Iris pigment epithelial cell (primary cell): ENCODE measurements at places on chromosomes 1 and 21.

GRCh38 chr1:36553591-36554322, 71.0 kb upstream of the CSF3R start:
- DNase-seq: peak; percentile 45

DNA sequence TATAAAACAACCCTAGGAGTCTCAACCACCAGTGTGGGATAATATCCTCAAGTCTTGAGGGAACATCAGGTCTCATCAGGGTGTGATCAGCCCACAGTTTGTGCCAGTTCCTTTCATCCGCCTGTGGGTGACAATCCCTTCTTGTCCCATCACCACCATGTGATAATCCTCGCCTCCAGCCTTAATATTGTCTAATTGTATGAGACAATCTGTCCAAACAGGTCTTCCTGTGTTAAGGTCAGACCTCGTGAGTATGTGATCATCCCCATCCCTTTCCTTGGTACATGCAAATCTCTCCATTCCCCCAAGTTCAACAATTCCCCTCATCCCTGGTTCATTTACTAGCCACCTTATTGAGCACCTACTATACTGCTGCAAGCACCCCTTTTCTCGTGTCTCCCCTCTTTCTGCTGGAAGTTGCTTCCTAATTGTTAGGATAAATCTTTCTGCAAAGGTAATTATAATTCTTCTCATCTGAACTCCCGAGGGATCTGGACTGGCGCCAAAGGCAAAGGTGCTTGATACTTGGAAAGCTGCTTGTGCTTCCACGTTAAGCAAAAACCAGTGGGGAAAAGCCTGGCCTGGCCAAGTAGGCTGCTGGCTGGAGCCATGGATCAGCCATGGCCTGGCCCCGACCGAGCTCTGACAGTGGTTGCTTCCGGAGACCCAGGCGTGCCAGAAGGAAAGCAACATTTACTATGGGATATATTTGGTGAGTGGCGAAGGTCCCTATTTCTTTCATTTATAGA, 92.5 kb downstream of the RNF220 start:
- no peak for DNase-seq

DNA sequence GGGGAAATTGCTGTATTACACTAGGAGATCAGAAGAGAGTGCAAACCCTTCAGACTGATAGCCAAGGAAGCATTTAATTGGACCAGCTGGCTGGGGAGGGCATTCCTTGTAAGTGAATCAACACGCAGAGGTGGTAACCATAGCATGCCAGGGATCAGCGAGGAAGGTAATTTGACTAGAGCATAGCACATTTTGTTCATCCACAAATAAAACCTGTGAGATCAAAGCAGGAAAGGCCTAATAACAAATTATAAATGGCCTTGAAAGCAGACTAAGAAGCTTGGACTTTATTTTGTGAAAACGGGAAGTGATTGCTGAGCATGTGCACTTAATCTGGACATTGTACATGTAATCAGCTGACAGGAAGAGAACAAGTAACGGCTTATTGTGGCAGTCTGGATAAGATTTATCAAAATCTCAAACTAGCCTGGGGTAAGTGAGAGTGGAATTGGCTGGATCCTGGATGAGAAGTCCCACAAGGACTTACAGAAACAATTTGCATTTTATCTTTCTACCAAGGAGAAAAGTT, 11.7 kb upstream of the CD55 start:
- peak; percentile 97 for DNase-seq

DNA sequence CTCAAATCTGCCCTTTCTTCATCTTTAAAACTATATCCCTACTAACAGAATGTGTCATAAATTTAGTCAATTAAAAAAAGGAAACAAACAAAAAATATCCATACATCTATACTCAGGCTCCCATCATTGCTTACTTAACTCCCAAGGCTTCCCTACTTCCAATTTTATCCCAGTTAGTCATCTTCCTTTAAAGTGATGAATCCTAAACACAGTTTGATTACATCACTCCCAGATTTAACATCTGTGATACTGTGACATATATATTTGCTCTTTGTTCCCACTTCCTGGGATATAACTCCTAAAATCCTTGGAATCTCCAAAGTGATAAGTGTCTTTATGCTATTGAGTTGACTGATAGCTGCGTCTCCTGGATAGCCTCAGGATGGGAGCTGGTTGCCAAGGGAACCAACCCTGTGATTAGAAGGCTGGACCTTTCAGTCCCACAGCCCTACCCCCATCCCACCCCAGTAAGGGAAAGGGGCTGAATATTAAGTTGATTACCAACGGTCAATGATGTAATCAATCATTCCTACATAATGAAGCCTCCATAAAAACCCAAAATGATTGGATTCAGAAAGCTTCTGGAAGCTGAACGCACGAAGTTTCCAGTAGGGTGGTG, 21.6 kb downstream of the GLMN start:
- DNase-seq: peak; percentile 34

GRCh38 chr1:112544011-112544688, 35.4 kb downstream of the WNT2B start:
- DNase-seq: peak; percentile 97

DNA sequence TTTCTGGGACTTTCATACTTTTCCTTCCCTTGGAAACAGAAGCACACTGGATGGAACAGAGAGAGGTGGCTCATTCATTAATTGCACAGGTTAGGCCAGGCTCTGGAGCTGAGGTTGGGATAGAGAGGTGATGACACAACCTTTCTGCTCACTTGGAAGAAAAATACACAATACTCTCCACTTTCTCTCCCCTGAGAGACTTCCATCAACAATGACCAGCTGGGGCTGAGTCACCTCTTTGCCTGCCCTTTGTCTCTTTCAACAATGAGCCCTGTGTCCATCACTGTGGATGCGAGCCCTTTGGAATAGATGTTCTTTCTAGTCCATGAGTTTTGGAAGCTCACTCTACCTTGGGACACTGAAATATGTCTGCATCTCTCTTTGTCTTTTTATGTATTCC, 43.1 kb downstream of the ATP2B4 start:
- DNase-seq: peak; percentile 64

DNA sequence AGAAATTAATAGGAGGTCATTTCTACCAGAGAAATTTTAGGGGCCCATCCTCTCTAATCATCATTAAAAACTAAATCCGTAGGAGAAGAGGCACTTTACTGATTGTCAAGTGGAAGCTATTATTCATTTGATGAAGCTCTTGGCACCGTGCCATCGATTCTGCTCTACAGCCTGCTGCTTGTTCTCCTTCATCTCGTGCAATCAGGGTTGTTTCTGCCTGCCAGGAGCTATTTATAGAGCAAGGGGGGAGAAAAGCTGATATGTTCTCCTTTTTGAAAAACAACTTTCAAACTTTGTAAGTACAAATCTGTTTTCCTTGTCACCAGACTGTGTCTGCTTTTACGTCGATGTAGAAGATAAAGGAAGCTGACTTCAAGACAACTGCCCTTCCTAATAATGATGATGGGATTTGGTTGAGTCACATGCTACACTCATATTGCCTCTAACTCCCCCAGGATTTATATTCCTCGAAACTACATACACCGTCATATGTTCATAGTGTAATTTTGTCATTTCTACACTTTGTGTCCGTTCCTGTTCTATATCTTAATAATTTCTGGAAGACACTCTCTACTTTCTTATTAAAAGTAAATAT, 169.6 kb upstream of the LHX8 start:
- no peak for DNase-seq

- DNase-seq: peak; percentile 91
Observed at GRCh38 chr1:170162459-170163246, 16.9 kb downstream of the NTMT2 start.

GRCh38 chr1:165114022-165114888, 242.3 kb downstream of the LMX1A start:
- peak; percentile 37 for DNase-seq

GRCh38 chr21:17925000-17925610, 105.9 kb upstream of the C21orf91 start:
- peak; percentile 46 for DNase-seq

DNA sequence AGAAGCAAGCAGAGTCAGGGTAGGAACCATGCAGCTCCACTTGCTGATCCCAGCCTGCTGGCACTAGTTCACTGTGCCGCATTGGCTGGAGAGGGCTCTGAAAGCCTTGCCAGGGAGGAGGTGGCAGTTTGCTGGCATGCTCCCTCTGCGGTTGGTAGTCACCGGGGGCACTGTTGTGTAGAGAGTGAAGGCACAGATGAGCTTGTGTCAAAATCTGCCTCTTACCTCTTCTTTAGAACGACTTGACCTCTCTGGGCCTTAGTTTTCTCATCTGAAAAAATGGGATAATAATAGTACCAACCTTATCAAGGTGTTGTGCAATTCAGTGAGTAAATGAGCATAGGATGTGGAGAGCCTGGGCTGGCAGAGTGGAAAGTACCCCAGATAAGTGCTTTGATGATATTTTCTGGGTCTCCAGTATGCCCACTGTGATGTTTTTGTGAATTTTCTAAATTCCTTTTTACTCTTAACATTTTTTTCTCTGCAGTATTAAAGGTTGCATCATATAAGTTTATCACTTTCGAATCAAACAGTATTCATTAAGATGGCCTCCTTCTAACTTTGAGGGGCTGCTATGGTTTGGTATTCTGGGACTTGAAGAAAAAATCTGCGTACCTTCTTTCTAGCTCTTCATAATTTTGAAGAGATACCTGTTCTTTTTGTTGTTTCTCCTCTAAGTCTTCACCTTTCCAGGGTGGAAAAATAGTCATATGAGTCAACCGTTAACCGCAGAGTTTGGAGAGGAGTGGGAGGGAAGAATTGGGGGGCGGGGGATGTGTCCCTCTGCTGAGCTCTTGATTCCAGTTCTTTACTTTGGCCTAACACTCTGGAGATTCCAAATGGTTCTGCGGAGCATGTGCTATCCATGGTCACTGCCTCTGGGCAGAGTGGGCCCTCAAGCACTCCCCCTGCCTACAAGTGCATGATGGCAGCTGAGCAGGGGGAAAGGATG, 26.8 kb downstream of the SZRD1 start:
- no peak for DNase-seq

GRCh38 chr1:160211046-160211790, 6.0 kb downstream of the PEA15 start:
- no peak for DNase-seq

- no peak for DNase-seq
Observed at GRCh38 chr1:217563179-217563578, 67.7 kb downstream of the GPATCH2 start.

DNA sequence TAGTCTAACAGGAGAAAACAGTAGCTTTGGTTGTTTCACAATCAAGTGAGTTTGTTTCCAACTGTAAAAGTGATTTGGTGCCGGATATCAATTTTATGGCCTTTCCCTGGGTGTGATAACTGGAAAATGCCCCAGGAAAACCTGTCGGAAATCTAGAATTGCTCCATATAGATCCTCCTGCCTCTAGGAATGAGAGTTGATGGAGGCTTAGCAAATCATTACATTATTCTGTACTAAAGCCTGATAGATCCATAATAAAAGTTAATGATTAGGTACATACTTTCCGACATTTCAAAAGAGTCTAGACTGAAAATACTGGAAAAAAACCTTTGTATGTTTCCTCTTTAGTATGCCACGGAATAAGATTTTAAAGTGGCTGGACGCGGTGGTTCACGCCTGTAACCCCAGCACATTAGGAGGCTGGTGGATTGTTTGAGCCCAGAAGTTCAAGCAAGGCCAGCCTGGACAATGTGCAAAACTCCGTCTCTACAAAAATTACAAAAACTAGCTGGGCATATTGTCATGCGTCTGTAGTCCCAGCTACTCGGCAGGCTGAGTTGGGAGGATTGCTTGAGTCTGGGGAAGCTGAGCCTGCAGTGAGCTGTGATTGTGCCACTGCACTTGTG, 70.0 kb upstream of the SLC45A1 start:
- DNase-seq: no peak

- DNase-seq: no peak
Observed at GRCh38 chr1:5477716-5478115, 514.5 kb downstream of the NPHP4 start.

GRCh38 chr1:11358984-11359383, 86.0 kb downstream of the UBIAD1 start:
- DNase-seq: no peak

DNA sequence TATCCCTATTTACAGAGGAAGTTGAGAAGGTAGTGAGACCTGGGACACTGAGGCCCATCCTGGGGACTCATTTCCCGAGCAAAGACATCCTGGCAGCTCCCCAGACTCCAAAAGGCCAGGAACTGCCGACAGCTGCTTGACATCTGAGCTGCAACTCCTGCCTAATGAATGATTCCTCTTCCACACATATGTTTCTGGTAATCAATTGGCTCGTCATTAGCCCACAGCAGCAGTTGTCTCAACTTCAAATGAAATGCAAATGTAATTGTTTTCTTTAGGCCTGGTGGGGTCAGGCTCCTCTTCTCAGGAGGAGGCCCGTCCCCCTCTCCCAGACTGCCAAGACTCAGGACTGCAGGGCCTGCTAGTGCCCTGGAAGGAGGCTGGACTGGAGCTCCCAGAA, 61.8 kb upstream of the DISP3 start:
- DNase-seq: no peak

DNA sequence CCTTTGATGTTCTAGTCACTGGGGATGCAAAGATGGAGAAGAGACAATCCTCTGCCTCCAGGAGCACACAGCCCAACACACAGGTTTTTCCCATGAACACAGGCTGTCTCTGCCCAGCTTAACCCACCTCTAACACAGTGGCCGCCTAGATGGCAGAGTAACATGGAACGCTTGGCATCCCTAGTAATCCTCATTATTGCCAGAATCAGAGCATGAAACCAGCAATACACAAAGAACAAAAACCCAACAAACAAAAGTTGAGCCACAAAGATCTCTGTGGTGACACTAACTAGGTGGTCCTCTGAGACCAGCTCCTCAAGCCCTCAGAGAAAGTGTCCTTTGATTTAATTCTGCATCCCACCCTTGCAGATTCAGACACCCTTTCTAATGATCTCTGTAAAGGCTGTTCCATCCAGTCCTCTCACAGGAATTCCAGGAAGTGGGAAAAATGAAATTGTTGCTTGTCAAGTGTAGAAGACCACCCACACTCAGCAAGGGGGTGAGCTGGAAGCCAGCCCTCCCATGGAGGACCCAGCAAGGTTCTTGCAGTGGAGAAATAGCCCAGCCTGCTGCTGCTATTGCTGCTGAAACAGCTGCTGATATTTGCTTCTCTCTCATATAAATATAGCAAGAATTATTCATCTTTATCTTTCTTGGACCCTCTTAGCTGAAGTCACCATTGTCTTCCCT, 7.4 kb upstream of the ATP2B4 start:
- DNase-seq: no peak

DNA sequence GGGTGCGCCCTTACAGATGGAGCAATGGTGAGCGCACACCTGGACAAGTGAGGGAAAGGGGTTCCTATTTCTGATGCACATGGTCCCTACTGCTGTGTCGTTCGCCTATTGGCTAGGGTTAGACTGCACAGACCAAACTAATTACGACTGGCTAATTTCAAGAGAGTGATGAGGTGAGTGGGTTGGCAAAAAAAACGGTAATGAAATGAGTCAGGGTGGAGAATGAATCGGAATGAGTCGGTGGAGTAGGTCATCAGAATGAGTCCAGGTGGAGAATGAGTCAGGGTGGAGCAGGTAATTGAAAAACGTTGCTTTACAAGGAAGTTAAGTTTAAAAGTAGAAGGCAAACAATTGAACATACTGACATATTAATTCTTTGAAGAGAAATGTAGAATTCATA, 79.8 kb downstream of the WDR4 start:
- DNase-seq: no peak

GRCh38 chr1:18166341-18166740, 58.7 kb downstream of the IGSF21 start:
- no peak for DNase-seq

- DNase-seq: no peak
Observed at GRCh38 chr1:228070851-228071250, 11.7 kb upstream of the ARF1 start.

GRCh38 chr1:112440574-112440973, 44.6 kb downstream of the CTTNBP2NL start:
- DNase-seq: no peak

- DNase-seq: peak; percentile 84
Observed at GRCh38 chr1:207362962-207363860, 41.7 kb downstream of the CD55 start.

GRCh38 chr1:116400780-116401179, 27.7 kb downstream of the ATP1A1 start:
- DNase-seq: no peak
